ENCODE measurements at places on chromosomes 3 and 15.

- DNase-seq: no peak
Observed at GRCh38 chr3:73604451-73604850, 20.3 kb downstream of the PDZRN3 start.

GRCh38 chr3:128322030-128323022, 144.4 kb downstream of the DNAJB8 start:
- peak; percentile 51 for DNase-seq

GRCh38 chr3:169454823-169455222, 208.7 kb downstream of the MECOM start:
- no peak for DNase-seq

DNA sequence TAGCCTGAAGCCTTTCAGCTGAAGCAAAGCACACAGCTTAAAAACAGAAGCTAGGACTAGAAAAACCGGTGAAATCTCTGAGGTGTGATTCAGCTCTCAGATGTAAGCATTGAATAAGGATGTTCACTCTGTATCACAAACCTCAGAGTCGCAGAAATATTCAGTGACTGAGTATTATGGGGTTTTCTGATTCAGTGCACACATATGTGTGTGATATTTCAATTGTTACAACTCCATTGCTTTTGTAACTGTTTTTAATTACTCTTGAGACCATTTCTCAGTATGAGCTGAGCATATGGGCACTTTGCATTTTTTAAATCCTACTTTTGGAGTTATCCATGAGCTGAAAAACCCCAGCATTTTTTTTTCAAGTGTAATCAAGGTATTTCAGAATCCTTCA, 868.8 kb downstream of the NTRK3 start:
- no peak for DNase-seq

DNA sequence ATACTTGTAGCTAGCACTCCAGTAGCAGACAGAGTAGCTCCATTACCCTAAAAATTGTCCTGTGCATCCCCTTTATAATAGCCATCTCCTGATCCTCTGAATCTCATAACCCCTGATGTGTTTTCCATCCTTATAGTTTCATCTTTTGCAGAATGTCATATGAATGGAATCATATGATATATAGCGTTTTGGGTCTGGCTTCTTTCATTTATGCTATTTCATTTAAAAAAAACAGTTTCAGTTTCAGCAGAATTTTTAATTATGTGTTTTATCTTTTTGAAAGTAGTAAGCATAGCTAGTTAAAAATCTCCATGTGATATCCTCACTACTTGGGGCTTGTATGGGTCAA, 132.7 kb downstream of the KLF13 start:
- DNase-seq: no peak

GRCh38 chr15:67415181-67415580, 105.8 kb upstream of the C15orf61 start:
- no peak for DNase-seq

- DNase-seq: no peak
Observed at GRCh38 chr3:172135820-172136219, 96.4 kb downstream of the FNDC3B start.

GRCh38 chr15:74036271-74037170, 42.0 kb downstream of the PML start:
- no peak for DNase-seq

GRCh38 chr15:29873264-29873663, 51.0 kb upstream of the TJP1 start:
- no peak for DNase-seq

GRCh38 chr3:185702262-185703225, 116.4 kb downstream of the SENP2 start:
- no peak for DNase-seq

DNA sequence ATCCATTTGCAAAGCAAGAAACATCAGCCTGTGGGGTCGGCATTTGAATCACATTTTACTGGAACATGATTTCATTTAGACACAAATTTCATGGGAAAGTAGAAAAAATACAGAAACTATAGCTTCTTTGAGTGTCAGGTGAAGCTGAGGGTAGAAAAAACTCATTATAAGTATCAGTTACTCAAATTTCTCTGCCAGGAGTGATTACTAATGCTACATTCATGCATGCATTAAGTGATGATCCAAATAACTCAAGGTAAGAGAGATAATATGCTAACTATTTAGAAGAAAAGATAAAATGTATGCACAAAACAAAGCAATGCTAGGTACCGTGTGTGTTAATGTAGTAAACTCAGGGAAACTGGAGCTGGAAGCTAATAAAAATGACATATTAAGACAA, 406.0 kb downstream of the GAP43 start:
- DNase-seq: no peak

- no peak for DNase-seq
Observed at GRCh38 chr15:63134245-63134985, 12.8 kb downstream of the LACTB start.

Measured in activated CD4-positive, alpha-beta T cell treated with anti-CD3 and anti-CD28 coated beads for 1 hour (primary cell).